ENCODE measurements at places on chromosomes 4 and X.

DNA sequence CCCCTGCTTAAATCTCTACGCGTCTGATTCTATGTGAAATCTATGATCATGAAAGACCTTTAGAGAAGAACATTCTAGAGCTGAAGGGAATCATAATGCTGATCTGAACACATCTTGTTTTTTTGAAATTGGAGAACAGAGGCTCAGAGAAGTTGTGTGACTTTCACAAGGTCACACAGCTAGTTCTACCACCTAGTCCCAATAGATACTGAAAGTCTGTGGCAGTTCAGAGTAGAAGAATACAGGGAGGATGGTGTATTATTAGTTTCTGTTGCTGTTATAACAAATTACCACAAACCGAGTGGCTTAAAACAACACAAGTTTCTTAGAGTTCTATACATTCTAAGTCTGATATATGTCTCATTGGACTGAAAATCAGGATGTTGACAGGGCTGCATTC, 14.5 kb downstream of the CYP2U1 start:
- DNase-seq = no peak

GRCh38 chr4:43373201-43373600, 480.7 kb downstream of the GRXCR1 start:
- no peak for DNase-seq

DNA sequence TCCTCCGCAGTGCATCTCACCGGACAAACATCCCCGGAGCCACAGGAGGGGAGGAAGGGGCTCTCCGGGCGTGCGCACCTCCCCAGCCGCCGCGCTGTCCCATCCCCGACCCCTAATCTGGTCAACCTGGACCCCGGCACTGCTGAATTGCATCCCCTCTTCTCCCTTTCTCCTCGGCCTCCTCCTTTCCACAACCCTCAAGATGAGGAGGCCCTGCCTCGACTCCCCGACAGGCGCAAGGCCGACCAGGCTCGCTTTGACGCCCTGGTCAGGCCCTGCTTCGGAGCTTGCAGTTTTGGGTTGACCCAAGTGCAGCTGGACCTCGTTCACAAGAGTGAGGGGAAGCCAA, 2.3 kb downstream of the PDGFRA start:
- DNase-seq = no peak

DNA sequence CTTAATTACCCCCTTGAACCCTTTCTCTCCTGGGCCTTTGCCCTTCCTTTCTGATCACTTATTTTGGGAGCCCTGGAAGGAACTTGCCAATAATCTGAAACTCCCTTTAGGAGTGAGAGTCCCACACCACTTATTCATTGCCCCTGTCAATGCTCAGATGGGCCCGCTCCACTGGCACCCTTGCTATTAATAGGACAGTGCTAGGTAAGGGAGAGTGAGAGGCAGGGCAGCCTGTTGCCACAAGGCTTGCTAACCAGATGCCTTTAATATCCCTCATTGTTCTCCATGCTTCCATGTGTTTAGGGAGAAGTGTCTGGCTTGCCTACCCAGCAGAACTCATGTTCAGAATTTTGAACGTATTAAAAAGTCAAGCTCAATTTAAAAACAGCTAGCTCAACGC, 1.7 kb upstream of the NHS start:
- DNase-seq = no peak

- no peak for DNase-seq
Measured at GRCh38 chrX:20461002-20461401, 194.3 kb upstream of the RPS6KA3 start.

DNA sequence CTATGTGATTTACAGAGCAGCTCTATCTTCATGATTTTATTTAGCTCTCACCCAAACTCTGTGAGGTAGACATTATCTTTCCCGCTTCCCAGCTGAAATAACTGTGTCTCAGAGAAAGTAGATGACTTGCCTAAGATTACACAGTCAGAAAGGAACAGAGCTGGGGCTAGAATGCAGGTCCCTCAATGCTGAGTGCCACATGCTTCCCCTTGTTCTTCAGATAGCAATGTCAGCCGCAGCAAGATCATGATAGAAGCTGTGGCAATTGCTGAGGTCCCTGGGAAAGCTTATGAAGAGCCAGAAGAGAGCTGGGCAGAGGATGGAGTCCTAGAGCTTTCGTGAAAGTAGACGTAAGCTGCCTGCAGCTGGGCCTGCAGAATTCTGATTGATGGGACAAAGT, 11.1 kb upstream of the GABRE start:
- DNase-seq = no peak

DNA sequence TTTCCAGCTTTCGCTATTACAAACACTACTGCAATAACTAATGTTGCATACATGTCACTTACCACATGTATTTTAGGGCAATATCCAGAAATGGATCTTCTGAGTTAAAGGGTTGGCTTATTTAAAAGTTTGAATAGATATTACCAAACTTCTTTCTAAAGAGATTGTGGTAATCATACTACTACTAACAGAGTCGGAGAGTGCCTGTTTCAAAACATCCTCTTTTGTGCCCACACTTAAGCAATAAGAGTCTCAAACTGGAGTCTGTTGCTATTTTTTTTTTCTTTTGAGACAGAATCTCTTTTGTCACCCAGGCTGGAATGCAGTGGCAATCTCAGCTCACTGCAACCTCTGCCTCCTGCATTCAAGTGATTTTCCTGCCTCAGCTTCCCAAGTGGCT, 35.8 kb downstream of the FGFBP1 start:
- no peak for DNase-seq

- no peak for DNase-seq
Measured at GRCh38 chr4:82666970-82667665, 105.3 kb upstream of the TMEM150C start.

- no peak for DNase-seq
Measured at GRCh38 chrX:43266487-43266886, 389.6 kb upstream of the MAOA start.

DNA sequence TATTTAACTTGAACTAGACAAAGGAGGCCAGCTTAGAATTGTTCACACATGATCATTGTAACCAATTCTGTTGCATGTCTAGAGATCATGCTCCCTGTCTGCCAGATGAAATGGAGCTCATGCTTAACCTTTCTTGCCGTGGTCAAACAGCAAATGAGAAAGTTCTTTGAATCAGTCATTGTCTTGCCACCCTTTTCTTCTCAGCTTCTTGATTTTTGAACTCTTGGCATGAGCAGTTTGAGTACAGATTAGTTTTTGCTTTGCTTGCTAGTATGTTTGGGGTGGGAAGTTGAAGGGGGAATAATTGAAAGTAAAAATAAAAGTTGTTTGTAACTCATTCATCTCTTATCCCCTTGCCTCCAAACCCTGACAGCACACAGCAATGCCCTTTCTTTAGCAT, 4.7 kb downstream of the MTM1 start:
- DNase-seq = no peak

DNA sequence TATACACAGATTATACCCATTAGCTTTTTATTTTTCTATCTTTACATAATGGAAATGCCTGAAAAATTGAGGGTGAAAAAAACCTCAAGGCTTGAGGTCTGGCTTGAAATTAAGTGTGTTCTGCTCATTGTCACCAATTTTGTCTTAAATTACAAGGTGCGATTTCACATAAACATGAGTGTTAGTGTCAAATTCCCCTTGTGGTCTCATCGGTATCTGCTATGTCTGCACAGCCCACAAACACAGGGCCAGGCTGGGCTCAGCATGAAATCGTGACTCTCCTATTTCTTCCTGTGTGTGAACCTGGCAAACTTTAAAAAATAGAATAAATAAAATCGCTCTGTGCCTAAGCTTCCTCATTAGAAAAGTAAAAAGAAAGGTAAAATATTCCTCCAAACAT, 109.1 kb downstream of the CRLF2 start:
- no peak for DNase-seq

DNA sequence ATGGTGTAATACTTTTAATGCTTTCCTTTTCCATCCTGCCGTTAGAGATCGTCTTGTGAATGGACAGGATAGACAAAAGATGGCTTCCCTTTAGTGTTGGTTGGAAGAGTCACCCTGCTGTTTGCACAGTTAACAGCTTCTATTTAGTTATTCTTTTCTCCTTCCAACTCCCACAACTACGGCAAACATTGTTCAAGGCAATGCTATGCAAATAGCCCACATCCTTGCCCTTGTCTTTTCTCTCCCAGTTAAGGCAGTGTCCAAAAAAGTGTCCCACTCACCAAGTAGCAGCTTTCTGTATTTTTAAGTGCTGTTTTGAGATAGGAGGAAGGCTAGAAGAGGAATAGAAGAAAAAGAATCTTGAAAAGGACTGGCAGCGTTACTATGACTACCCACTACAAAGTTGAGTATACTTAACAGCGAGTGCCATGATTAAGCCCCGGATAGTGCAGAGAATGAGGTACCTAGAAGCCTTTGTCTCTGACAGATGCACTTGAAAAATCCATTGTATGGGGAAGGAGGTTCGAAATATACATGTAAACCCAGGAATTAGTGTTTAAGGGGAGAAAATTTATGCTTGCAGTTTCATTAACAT, 12.1 kb upstream of the RUFY3 start:
- no peak for DNase-seq

DNA sequence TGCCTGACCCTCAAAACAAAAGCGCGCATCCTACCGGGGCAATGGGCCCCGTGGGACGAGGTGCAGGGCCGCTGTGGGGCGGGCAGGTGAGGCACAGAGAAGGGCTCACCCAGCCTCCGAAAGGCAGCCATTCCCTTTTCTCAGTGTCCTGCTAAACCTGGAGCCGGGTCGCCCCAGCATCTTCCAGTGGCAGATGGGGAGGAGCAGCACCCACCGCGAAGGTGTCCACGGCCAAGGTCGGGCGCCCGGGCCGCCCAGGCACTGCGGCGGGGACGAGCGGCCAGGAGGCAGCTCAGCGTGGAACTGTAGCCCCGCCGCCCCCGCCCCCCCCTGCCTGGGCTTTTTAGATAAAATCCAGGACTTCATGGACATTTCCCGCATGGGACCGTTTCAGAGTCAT, 19.2 kb upstream of the TLR1 start:
- DNase-seq = no peak

GRCh38 chr4:168978001-168978700, 31.9 kb downstream of the CBR4 start:
- no peak for DNase-seq

DNA sequence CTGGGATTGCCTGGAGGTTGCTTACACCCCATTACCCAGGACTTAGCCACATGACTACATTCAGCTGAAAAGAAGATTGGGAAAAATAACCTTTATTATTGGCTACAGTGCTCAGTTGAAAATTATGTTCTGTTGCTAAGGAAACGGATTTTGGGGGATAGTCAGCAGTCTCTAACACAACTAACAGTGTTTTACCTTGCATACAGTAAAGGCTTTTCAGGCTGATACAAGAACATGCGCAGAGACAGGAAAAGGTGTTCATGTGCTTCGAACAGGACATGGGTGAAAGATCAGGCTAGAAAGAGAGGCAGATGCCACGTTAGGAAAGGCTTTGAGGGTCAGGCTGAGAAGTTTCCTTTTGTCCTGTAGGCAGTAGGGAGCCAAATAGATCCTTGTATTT, 14.8 kb upstream of the RHOH start:
- DNase-seq = no peak

GRCh38 chr4:169253904-169254303, 16.9 kb downstream of the SH3RF1 start:
- no peak for DNase-seq

GRCh38 chrX:113644426-113644825, 803.8 kb upstream of the AMOT start:
- DNase-seq = no peak

- DNase-seq = no peak
Measured at GRCh38 chr4:150821641-150822040, 193.4 kb downstream of the LRBA start.

GRCh38 chr4:173189117-173189693, 20.6 kb downstream of the GALNT7 start:
- no peak for DNase-seq

- DNase-seq = no peak
Measured at GRCh38 chr4:38086151-38086848, 126.1 kb downstream of the PTTG2 start.
